ENCODE measurements at places on chromosomes 7 and 10.

DNA sequence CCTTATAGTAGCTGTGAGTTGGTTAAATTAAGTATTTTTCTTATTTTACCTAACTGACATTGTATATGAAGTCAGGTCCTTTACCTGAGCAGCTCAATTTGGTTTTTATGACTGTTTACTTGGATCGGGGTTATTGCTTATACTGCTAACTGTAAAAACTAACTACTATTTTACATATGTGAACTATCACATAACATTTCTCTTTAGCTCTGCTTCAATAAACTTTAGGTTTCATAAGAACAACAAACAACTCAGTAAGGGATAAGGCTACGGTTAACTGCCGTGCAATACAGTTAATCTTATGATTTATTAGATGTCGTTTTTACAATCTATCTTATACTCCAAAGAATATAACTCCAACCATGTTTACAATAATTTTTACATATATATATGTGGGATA lies 480.2 kb downstream of the PARD3 start:
- no peak for DNase-seq

DNA sequence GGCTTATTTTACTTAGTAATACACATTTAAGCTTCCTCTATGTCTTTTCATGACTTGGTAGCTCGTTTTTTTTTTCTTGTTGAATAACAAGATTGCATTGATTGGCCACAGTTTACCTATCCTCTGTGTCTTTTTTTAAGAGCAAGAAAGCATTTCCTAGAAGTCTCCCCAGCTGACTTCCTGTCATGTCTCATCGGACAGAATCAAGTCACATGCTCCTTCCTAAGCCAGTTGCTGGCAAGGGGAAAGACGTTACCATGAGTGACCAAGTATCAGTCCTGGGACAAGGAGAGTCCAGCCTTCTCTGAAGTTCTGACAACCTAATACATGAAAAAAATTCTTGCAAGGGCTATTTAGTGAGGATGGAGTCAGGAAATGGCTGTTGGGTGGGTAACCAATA lies 24.9 kb upstream of the SFRP5 start:
- DNase-seq = no peak

- no peak for DNase-seq
Measured at GRCh38 chr10:131617113-131617858, 283.5 kb upstream of the PPP2R2D start.

DNA sequence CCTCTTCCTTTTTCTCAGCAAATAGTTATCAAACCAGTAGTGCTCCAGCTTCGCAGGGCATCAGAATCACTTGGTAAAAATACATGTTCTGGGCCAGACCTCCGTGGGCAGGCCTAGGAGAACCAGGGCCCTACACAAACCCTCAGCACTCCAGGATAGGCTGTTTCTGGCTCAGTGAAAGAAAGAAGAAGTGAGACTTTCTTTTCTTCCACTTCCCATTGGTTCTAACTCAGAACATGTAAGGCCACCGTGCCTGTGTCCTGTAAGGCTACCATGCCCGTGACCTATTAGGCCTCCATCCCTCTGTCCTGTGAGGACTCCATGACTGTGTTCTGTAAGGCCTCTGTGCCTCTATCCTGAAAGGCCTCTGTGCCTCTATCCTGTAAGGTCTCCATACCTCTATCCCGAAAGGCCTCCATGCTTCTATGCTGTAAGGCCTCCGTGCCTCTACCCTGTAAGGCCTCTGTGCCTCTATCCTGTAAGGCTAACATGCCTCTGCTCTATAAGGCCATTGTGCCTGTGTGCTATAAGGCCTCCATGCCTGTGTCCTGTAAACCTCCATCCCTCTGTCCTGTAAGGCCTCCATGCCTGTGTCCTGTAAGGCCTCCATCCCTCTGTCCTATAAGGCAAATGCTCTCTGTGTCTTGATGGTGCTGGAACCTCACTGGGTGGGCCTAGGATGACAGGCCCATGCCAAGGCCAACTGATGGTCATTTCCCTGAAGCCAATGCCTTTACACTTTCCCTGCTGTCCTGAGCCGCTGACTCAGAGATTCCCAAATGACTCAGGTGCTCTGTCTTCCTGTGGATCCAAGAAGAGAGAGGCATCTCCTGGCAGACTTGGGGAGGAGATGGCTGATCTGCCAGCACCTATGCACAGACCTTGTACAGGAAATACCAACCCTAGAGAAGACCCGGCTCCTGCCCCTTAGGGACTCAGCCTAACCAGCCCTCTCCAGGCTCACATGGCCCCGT lies 96.6 kb upstream of the CACUL1 start:
- DNase-seq = no peak

- no peak for DNase-seq
Measured at GRCh38 chr7:99848420-99849216, 20.8 kb downstream of the CYP3A43 start.

- no peak for DNase-seq
Measured at GRCh38 chr7:152330827-152331226, 105.0 kb downstream of the KMT2C start.

GRCh38 chr7:38630720-38631673 lies at the start of gene AMPH:
TSS of gene AMPH (minus strand) at chr7:38631373. CDS start at chr7:38631351, 22 bp downstream.
- DNase-seq = peak; percentile 74

- no peak for DNase-seq
Measured at GRCh38 chr7:155216475-155217272, 81.0 kb upstream of the INSIG1 start.

- no peak for DNase-seq
Measured at GRCh38 chr10:44703241-44704155, 207.6 kb upstream of the TMEM72 start.

DNA sequence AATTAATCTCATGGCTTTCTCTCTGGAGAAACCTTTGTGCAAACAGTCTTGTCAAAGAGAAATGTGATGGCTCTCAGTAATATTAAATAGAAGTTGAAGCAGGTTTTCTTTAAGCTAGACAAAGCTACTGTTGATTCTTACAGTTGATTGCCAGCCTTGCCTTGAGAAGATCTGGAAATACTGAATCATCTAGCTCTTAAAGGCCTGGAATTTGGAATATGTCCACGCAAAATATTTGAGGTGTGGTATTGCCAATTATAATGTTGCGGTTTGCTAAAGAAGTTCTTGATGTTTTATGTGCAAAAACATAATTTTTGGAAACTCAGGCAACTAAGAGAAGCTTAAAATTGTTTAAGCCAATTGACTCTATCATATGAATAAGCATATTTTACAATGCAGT lies 371.9 kb downstream of the PHF14 start:
- no peak for DNase-seq

- DNase-seq = no peak
Measured at GRCh38 chr10:6385665-6386064, 182.9 kb downstream of the PFKFB3 start.

GRCh38 chr10:111593578-111593977 lies 516.7 kb downstream of the ADRA2A start:
- DNase-seq = no peak

- DNase-seq = peak; percentile 13
Measured at GRCh38 chr7:303884-304573, 14.1 kb downstream of the FOXL3 start.

DNA sequence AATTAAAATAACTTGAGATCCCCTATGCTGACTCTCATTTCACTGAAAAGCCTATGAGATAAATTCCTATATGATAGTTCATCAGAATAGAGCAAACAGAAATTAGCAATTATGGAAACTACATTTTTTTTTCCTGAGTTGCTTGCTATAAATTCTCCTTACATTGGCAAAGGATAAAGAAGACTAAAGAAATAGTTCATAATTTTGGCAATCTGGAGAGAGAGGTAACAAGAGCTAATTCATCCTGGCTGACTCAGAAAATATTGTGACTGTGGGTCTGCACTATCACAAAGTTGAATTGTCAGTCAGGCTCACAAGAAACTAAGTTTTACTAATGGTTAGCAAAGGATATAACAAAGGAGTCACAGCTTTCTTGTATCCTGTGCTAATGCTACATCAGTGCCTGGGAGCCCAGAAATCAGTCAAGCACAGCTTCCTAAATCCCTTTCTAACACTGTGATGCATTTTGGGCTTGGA lies 483.0 kb downstream of the MAGI2 start:
- DNase-seq = no peak

GRCh38 chr7:4849390-4849789 lies 12.4 kb downstream of the PAPOLB start:
- no peak for DNase-seq

GRCh38 chr7:1690359-1690958 lies 20.4 kb downstream of the ELFN1 start:
- DNase-seq = no peak

- no peak for DNase-seq
Measured at GRCh38 chr7:16594676-16595075, 50.9 kb downstream of the ANKMY2 start.

DNA sequence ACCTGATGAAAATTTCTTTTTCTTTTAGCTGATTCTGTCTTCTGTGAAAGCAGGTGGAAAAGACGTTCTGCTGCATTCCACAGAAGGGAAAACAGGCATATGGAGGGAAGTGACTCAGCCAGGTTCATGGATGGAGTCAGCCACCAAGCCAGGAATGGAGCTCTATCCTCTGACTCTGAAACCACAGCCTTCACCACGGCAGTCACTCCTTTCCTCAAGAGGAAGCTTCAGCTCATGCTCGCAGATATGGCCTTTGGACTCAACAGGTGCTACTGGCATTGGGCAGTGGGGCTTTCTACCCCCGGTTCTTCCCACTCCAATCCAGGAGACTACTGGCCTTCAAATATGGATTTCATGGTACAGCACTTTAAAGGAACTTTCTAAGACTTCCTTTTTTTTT lies 11.5 kb upstream of the PLAU start:
- no peak for DNase-seq

DNA sequence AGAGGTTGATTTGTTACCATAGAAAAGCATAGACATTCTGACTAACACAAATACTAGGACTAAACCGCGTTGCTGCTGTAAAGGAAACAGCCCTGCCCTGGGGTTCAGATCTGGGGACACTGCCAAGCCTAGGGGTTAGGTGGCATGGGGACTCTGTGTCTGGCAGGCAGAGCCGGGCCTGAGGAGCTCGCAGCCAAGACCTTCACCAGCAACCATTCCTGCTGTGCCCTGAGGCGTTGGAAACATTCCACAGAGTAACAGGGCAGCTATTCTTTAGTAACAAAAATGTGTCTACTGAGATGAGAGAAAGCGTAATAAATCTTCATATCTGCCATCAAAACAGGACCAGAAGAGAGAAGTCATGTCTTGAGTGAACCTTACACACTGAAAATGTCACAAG lies 280.5 kb downstream of the POM121L12 start:
- peak; percentile 32 for DNase-seq
